CD4-positive, alpha-beta T cell treated with Interleukin-15 for 4 hours (primary cell): ENCODE measurements at places on chromosomes 3 and 15.

DNA sequence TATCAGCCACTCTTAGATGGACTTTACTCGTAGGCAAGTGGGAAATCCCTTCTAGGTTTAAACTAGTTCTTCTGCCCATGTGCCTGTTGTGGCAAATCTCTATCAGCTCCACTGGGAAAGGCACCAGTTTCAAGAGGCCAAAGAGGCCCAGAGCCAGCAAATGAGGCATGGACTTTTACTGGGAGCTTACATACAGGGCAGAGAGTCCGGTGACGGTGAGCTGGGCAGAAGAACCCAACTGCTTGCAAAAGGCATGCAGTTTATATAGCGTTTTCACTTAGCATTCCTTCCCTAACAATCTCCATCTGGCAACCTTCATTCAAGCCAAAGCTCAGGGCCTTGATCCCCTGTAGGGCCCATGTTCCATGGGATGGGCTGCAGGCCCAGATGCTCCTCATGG, 93.0 kb upstream of the C3orf80 start:
- DNase-seq, result no peak

DNA sequence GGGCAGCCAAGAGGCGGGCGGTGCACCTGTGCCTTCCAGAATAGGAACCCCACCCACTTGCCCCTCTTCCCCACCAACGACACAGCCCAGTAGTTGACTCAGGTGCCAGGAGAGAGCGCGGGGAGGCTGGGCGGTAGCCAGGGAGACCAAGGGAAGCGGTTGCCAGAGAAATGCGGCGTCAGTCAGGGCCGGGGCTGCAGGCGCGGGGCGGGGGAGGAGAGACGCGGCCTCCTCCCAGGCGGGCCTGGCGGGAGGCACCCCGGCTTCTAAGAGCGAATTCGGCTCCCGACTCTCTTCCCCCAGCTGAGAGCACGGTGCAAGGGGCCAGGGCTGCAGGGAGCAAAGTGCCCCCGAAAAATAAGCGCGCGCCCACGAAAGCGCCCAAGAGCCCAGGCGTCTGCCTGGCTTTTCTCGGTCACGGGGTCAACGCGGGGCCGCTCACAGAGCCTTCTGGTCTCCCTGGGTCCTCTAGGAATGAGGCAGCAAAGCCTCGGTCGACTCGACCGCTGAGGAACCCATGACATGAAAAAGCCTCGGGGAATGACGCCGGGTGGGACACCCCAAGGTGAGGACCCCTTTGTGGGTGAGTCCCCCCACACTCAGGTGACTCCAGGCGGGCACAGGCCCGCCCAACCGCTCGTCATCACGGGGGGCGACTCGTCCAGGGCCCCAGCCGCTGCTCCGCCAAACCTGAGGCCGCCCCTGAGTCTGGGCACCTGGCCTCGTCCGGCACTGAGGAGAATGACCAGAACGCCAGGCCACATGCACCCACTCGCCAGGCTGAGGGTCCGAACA, 716 bp downstream of the CPEB1 start:
- DNase-seq, result no peak

DNA sequence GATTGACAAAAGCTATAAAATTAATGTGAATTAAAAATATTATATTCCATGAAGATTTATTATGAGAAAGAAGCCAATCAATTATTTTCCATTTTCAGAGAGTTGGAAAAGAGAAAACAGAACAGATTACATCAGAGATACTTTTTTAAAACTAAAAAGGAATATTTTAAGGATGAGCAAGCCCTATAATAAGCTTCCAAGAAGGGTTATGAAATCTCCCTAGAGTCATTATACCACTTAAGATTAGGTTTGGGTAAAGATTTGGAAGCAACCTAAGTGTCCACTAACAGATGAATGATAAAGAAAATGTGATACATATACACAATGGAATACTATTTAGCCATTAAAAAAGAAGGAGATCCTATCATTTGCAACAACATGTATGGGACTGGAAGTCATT, 51.6 kb upstream of the FSIP1 start:
- no peak for DNase-seq

- no peak for DNase-seq
Measured at GRCh38 chr15:65869954-65870871, 922 bp downstream of the RAB11A start.

DNA sequence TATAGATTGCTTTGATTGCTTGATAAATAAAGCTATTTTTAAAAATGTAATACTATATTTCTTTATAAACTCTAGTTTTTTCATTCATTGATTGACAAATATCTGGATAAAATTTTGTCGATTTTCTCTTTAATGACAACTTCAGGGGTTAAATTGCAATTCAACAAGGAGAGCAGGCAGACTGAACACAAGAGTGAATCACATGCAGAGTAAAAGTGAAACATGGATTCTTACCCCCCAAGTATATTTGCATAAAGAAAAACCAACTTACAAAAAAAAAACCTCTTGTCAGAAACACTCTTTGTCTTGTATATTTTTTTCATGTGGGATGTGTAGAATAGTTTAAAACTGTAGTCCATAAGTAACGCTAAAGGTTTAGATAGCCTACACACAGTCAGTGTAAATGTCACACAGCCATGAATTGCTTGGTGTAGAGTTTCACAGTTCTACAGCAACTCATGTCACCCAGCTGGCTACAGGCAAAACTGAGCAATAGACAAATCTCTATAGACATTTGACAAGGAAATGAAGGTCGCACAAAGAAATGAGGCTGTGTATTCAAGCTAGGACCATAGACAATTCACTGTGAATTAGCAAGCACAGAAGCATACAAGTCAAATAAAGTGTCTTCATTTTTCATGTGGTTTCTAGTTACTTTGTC, 141.6 kb downstream of the THRB start:
- no peak for DNase-seq

DNA sequence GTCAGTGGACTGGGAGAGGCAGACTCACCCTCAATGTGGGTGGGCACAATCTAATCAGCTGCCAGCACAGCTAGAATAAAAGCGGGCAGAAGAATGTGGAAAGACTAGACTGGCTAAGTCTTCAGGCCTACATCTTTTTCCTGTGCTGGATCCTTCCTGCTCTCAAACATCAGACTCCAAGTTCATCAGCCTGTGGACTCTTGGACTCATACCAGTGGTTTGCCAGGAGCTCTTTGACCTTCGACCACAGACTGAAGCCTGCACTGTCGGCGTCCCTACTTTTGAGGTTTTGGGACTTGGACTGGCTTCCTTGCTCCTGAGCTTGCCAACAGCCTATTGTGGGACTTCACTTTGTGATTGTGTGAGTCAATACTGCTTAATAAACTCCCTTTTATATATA, 68.0 kb downstream of the CNTN3 start:
- no peak for DNase-seq
